ENCODE measurements at places on chromosomes 16 and 17. TPM values are rescaled to one million over a fixed set of nuclear protein-coding genes. Genes with fewer than 3 reads are reported as not detected.

The P2RX5 gene
- 0.14 TPM for total RNA-seq

The KRTAP4-7 gene
- total RNA-seq, result not detected

The TNS4 gene
- 285 TPM for total RNA-seq

The RNF222 gene
- total RNA-seq, result 0.07 TPM

The ERAL1 gene
- total RNA-seq, result 44.4 TPM

The MAP3K3 gene
- 20.2 TPM for total RNA-seq

The ZNF19 gene
- 2.9 TPM for total RNA-seq

The FKBP10 gene
- 8.0 TPM for total RNA-seq

The SLC12A3 gene
- not detected for total RNA-seq

The NOS2 gene
- not detected for total RNA-seq

The SLC46A1 gene
- 6.8 TPM for total RNA-seq

The PABPN1L gene
- total RNA-seq, result not detected

The CMTR2 gene
- total RNA-seq, result 18.5 TPM

The HYDIN gene
- 0.27 TPM for total RNA-seq

The CPHXL2 gene
- not detected for total RNA-seq

The CDH1 gene
- total RNA-seq, result 216 TPM

The CUEDC1 gene
- total RNA-seq, result 13.1 TPM

The TBC1D3E gene
- not detected for total RNA-seq

The CHST5 gene
- not detected for total RNA-seq

The CDH11 gene
- total RNA-seq, result 21.6 TPM

The ADAM11 gene
- total RNA-seq, result 0.10 TPM

The CYBA gene
- total RNA-seq, result 19.1 TPM

The ABCC6 gene
- not detected for total RNA-seq

The TMEM114 gene
- total RNA-seq, result not detected

The TSNAXIP1 gene
- 0.65 TPM for total RNA-seq

The SUZ12 gene
- 34.7 TPM for total RNA-seq

The TVP23A gene
- total RNA-seq, result not detected

The HS3ST3B1 gene
- 1.8 TPM for total RNA-seq

All from foreskin keratinocyte (primary cell).